ENCODE measurements at places on chromosomes 6 and 20. TPM values are rescaled to one million over a fixed set of nuclear protein-coding genes. Genes with fewer than 3 reads are reported as not detected.
A peak's percentile ranks its signal among the peaks of the same experiment; 100 is the strongest.

- no peak for DNase-seq
Measured at GRCh38 chr6:158688860-158689259, 39.0 kb downstream of the SYTL3 start.

MDN1 gene
- 20.3 TPM for total RNA-seq

DNA sequence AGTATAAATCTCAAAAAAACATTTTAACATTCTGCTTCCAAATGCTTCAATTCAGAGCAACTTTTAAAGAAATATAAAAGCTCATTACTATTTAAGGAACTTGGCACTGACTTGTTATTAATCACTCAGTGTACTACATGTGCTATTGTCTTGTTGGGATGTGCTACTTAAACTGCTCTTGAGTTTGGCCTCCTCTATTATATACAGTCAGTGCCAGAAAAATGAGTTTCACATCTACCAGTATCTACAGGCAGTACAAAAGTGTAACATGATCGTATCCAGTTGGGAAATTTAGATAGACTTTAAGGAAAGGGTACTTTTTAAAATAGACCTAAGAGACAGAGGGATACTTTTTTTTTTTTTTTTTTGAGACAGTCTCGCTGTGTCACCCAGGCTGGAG is 627.3 kb upstream of the SLC35B3 start:
- DNase-seq = no peak

GRCh38 chr20:13271977-13272975 is 51.2 kb downstream of the ISM1 start:
- DNase-seq = no peak

DNA sequence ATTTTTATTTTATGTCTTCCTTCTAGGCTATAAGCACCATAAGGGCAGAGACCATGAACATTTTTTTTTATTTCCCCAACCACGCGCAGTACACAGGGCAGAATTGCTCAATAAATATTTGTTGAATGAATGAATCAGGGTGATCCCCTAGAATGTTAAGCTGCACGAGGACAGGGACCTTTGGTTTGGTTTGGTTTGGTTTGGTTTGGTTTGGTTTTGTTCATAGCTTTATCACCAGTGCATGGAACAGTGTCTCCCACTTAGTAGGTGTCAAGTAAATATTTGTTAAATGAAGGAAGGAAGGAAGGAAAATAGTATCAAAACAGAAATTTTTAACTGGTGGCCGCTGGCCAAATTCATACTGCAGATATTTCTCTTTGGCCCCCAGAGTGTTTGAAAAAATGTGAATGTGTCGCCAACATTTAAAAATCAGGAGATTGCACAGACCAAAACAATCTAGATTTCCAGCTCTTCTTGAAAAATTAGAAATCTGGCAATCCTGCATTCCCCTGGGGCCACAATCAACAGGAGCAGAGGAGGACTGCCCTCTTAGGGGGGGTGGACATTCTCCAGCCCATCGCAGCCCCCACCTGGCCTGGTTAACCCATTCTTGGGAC is 205.3 kb downstream of the EYA2 start:
- peak; percentile 58 for DNase-seq

TRIM38 gene
- 1.9 TPM for total RNA-seq

TAB2 gene
- 95.5 TPM for total RNA-seq

GRCh38 chr6:93794166-93794565 is 374.8 kb upstream of the EPHA7 start:
- no peak for DNase-seq

DNA sequence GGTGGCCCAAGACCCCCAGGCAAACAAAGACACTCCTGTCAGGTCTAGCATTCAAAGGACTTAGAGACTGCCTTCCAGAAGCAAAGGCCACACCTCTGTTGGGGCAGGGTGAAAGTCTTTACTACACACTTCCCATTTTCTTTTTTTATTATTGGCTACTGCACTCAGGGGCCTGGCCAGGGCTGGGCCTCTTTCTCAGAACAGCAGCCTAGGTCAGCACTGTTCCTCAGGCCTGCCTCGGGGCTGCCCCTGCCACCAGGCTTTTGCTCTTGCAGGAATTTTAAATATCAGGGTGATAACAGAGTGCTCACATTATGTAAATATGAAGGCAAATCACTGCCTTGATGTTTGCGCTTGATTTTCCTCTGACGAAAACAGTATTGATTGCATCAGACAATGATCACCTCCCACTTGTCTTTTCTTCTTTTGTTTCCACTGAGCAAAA is 18.5 kb downstream of the GSTA4 start:
- DNase-seq = no peak

- DNase-seq = no peak
Measured at GRCh38 chr6:106732376-106732940, 103.1 kb downstream of the QRSL1 start.

DNA sequence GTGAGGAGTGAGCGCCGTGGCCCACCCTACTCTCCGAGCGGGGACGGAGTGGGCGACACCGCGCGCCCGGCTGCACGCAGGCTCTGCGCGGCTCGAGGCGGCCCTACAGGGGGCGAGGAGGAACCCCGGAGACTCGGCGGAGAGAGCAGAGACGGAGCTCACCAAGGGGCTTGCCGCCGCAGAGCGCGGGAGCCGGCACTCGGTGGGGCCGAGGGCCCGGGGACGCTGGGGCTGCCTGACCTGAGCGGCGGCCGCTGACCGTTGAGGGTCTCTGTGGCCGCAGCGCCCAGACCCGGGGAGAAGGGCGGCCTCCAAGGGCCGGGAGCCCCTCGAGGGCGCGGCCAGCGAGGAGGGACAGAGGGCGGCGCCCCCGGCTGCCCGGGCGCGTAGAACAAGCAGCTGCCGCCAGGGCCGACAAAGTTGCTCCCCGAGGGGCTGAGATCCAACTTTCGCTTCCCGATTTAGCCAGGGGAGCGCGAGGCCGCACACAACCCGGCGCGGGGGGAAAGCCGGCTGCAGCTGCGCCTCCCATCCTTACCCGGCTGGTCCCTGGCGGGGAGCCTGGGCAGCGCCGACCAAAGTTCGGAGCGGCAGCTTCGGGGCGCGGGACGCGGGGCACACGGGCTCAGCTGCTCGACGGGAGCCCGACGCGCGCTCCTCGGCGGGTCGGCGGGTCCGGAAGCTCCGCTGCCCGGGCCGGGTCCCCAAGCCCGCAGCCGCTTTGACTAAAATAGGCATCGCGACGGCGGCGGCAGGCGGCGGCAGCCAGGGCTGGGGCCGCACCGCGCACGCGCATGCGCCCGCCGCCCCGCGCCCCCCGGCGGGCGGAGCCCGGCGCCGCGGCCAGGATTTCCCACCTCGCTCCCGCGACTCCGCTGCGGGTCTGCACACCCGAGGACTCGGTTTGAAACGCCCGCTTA is 43.1 kb downstream of the POPDC3 start:
- DNase-seq = peak; percentile 79

DNA sequence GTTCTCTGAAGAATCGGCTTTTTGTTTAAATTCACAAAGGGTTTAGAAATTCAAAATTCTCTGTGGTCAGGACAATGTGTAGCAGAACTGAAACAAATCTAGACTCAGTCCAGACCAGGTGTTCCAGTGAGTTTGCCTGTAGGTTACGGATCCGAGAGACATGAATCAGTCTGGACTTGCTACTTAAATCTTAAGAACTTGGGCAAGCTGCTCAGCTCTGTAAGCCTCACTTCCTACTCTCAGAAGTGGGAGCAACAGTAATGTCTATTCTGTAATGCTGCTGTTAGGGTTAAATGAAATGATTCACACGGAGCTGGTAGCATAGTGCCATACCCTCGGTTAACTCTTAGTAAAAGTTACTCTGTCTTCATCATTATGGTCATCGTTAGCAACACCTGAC is 37.7 kb downstream of the HECA start:
- no peak for DNase-seq

DNA sequence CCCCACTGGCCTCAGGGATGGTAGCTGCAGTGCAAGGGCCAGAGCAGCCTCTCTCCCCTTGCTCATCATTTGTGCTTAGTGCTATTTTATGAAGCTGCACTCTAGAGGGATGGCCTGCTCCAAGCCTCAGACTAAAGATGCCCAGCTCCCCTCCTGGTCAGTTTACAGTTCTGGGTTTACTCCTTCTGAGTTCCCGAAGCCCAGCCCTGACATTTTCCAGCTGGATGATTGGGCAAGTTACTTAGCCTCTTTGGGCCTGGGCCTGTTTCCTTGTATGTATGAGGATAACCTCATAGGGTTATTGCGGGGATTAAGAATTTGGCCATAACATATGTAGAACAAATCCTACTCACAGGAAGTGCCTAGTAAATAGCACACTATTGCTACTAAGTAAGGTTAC is 31.8 kb upstream of the EMILIN3 start:
- peak; percentile 63 for DNase-seq

DNA sequence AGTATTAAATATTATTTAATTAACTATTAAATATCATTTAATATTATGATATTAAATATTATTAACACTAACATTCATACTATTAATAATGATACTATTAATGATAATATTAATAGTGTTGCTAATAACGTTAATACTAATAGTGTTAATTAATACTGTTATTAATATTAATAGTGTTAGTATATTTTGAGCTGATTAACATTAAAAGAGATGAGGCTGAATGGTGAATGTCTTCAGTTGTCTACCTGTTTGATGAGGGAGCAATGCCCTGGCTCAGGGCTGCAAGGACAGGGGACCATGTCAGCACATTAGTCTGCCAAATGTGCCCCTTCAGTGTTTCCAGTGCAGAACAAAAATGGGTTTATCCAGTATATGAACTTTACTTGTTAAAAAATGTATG is 96.6 kb upstream of the PLEKHG1 start:
- DNase-seq = no peak

DNA sequence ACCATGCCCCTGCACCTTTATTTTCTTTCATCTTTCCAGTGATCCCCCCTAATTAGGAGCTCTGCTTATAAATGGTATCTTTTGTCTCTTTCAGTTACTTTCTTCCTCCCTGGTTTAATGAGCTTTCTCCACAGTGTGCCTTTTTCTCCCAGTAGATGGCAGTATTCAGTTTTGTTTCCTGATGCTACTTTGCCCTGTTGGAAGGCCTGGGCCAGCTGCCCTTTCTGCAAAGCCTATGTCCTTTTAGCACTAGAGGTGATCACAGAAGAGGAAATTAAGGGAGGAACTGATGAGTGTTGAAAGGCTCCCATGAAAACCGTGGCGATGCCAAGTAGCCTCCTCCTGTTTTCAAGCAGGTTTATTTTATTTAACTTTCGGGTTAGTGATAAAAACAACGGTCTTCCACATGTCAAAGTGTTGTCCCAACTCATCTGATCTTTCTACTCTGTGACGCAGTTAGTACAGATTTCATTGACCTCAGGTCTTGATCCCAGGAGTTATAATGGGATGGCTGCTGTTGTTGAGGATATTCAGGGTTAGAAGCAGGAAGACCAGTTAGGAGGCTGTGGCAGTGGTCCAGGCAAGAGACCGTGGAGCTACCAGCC is 184.2 kb upstream of the BMP2 start:
- peak; percentile 35 for DNase-seq

- no peak for DNase-seq
Measured at GRCh38 chr6:818196-818595, 125.3 kb upstream of the EXOC2 start.

GRCh38 chr20:34201531-34201930 is 39.7 kb upstream of the ASIP start:
- DNase-seq = no peak

PGC gene
- total RNA-seq = not detected

HIVEP1 gene
- total RNA-seq = 22.8 TPM

HRH3 gene
- total RNA-seq = not detected

DNA sequence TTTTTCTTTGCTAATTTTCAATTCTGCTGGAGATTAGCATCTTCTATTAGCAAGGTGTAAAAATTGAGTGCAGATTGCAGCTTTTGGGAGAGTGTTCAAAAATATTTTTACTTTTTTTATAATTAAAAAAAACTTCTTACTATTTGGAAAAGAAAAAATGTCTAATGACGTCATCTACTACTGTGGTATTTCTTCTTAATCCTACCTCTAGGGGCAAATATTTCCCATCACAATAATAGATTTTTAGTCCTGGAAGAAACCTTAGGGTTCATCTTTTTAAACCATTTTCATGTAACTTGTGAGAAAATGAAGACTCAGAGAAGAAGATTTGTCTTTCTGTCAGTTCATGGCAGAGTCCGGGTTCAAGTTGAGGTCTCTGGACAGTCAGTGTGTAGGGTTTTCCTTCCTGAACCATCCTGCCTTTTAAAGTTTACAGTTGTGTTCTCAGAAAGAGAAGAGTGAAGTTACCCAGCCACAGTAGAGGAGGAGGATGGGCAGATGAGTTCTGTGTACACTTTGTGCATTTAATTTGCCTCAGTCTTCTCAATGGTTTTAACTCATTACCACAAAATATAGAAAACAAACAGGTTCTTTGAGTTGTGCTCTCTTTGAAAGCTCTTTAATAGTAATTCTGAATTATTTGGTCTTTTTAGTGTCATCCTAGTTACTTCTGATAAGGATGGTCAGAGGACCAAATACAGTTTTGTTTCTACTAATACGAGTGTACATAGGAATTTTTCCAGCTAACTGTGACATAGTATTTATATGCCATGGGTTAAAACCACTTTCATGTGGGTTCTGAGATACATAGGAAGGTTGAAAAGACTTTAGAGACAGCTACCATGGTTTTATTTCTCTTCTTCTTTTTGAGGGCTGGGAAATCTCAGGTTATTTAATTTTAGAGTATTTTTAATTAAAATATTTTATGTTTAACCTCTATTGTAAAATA is 184.7 kb downstream of the CDKAL1 start:
- no peak for DNase-seq

DNA sequence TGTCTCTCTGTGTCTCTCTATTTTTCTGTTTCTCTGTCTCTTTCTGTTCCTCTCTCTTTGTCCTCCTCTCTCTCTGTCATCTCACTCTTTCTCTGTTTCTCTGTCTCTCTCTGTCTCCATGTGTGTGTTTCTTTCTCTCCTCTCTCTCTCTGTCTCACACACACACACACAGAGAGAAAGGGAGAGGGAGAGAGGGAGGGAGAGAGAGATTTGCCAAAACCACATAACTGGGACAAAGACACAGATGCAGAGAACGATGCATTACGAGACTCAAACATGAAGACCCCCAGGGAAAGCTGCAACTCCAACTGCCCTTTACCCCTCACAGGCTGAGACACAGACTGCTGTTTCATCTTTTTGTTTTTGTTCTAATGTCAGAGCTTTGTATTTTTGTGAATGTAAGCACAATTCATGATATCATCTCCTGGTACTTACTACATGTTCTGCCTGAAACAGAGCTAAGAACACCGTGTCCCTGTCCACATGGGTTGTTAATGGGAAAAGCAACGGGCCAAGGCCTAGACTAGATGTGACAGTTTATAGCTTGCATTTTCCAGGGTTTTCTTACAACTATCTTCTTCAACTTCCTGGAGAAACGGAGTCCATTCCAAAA is 177.1 kb upstream of the ARID1B start:
- DNase-seq = no peak

DNA sequence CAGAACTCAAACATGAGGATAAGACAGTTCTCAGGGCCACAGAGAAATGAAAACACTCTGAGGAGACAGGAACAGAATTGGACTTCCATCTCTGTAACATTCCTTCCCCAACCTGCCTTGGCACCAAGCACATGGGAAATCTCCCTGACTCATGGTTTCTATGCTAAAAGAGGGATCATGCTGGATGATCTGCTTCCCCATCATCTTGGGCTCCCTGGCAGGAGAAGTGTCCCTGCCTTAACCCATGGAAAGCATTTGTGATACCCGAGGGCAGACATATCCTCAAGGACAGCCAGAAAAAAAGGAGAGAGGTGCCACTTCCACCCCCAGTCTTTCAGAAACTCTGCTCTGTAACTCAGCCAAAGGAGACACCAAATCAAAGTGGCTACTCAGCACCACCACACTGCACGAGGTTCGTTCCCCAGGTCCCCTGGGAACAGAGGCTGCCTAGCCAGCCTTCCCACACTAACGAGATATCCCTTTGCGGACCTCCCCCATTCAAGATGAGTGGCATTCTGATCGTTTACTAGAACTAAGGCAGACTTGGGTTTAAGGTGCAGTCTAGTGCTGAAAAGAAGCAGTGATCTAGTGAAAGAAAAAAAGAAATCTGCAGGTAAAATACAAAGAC is 34.8 kb downstream of the BLOC1S5 start:
- DNase-seq = no peak

VEGFA gene
- total RNA-seq = 214 TPM

GPSM3 gene
- 3.8 TPM for total RNA-seq

All from heart left ventricle (tissue), 16 donors.